ENCODE measurements at places on chromosomes 7 and 10.
A peak's percentile ranks its signal among the peaks of the same experiment; 100 is the strongest.

- DNase-seq, result no peak
Measured at GRCh38 chr10:92712016-92712889, 22.5 kb downstream of the HHEX start.

DNA sequence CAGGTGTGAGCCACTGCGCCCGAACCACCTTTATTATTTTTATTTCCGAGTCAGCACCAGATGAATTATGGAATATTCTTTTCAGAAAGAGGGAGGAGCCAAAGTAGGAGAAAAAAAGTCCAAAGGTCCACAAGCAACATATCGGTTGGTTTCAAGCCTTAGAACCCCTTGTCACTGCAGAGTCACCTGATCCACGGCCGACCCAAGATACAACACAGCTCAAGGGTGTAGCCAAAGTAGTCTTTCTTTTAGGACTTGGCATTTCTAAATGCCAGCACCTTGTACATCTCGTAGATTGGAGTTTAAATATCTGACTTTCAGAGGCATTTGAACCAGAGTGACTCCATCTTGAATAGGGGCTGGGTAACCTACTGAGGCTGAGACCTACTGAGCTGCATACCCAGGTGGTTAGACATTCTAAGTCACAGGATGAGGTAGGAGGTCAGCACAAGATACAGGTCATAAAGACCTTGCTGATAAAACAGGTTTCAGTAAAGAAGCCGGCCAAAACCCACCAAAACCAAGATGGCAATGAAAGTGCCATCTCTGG, 113.9 kb upstream of the ANLN start:
- DNase-seq, result no peak

- no peak for DNase-seq
Measured at GRCh38 chr10:68082872-68083271, 7.8 kb upstream of the HERC4 start.

- DNase-seq, result no peak
Measured at GRCh38 chr10:118307220-118307619, 34.9 kb downstream of the FAM204A start.

GRCh38 chr7:30201921-30202320, 67.1 kb downstream of the MTURN start:
- no peak for DNase-seq

DNA sequence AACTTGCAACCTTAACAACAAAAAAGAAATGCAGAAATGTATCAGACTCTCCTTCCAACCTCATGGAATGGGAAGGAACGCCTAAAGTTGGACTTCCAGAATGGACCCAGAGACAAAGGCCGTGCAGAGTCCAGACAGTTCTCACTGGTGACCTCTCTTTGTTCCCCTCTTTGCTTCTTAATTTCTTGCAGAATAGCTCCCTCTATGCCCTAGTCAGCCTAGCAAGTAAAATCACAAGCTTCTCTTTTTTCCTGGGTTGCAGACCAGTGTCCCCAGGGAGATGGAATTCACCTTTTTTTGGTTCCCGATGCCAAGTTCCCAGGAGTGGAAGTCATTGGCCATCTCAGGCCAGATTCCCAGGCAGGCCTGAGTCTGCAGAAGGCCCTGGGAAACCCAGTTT, 278.0 kb downstream of the CCSER2 start:
- DNase-seq, result no peak

DNA sequence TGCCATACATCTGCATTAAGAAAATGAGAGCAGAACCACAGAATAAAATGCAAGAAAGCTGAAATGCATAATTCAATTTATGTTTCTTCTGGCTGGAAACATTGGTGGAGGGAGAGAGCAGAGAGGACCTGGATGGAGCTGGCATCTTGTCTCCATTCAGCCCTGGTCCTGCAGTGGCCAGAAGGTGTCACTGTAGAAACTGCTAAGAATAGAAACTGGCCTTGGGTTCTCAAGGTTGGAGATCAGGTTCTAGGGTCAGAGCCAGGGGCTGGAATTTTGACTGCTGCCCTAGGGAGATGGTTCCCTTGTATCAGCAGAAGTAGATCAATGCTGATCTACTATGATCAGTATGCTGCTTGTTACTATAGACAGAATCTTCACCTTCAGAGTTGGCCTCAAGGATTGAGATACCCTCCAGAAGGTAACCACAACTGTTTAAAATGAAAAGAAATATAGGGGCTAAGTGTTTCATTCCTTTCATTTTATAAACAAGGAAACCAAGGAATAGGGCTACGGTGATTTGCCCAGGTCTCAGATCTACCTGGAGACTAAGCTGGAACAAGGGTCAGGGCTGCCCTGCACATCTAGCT, 13.1 kb downstream of the TAS2R41 start:
- peak; percentile 8 for DNase-seq

DNA sequence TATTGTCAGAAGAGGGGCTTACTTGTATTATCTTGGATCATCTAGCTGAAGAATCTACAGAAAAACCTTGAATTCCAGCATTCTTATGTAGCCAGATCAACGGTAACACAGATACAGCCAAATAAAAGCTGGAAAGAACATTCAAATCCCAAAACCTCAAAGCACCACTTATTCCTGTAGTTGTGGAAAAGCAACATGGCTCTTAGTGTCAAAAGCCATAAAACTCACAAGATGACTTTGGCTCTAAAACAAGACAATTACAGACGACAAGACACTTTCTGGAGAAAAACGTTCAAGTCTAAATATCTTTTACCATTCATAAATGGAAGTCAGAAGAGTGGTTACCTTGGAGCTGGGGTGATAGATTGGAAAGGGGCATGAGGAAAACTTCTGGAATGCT, 173.0 kb downstream of the HERPUD2 start:
- no peak for DNase-seq

DNA sequence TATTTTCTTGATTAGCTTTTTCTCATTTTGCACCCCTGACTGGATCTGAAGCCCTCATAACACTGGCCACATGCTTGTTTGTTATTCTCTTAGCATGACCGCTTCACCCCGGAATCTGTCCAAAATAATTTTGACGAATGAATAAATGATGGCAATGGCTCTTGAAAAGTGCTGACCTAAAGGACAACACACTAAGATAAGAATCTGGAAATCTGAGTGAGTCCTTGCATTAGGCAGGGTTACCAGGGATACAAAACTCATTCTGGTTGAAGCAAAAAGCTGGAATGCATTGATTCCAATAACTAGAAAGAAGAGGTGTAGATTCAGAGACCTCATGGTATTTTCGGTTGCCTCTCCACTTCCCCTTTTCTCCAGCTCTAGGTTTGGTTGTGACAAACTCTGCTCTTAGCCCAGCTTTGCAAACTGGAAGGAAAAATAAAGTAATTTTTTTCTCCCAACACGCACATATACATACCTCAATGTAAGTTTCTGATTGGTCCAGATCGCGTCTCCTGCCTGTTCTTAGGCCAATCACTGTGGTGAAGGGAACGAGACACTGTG, 157.4 kb downstream of the SKIDA1 start:
- DNase-seq, result no peak

- peak; percentile 39 for DNase-seq
Measured at GRCh38 chr10:31322647-31323046, 3.6 kb downstream of the ZEB1 start.

GRCh38 chr10:5665373-5666007, 905 bp downstream of the ASB13 start:
- DNase-seq, result no peak

DNA sequence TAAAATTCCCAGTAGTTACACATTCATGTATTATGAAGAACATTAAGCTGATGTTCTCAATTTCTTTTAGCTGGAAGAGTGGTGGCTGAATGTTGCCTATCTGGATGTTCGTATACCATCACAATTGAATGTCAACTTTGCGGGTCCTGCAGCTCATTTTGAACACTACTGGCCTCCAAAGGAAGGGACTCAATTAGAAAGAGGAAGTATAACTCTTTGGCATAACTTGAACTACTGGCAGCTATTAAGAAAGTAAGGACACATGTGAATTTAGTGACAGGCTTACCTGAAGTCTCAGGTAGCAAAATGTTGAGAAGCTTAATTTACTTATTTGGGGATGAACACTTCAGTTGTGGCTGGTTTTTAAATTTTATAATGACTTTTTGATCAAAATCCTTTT, 15.9 kb downstream of the CROT start:
- DNase-seq, result no peak

DNA sequence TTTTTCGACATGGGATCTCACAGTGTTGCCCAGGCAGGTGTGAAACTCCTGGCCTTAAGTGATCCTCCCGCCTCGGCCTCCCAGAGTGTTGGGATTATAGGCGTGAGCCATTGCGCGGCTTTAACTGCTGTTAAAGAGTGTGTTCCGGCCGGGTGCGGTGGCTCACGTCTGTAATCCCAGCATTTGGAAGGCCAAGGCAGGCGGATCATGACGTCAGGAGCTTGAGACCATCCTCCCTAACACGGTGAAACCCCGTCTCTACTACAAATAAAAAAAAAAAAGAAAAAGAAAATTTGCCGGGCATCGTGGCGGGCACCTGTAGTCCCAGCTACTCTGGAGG, 1.1 kb downstream of the RABGEF1 start:
- no peak for DNase-seq

DNA sequence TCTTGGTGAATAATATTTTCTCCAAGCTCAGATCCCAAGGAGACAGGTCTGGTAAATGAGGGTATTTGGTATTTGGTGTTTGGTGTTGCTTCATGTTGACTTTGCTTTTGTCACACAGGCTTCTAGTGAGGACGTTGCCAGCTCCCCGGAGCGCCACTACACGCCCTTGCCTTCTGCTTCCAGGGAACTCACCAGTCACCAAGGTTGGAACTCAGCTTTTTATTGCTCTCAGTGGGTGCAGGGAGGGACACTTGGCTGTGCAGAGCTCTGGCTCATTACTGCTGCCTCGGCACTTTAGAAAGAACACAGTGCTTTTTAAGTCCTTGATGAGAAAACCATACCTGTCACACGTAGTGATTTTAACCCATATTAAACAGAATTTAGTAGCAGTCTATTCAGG, 892.9 kb downstream of the LRMDA start:
- no peak for DNase-seq

DNA sequence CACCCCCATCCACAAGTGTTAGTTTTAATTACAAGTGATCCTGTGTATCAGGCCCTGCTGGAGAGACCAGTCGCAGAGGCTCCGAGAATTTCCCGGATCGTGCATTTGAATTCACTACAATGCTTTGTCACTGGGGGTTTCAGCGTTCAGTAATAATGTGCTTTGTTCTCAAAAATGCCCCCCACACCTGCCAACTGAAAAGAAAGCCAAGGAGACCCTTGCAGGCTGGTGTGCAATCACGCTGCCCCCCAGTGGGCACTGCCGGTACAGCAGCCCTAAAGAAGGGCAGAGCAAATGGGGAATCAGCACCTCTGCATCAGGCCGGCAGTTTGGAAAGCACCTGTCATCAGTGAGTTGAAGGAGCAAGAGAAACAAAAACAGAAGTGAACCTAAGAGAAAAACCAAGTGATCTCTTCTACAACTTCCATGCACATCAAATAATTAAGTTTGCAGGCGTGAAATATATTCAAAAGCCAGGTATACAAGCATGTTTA, 177.6 kb downstream of the PARD3 start:
- peak; percentile 59 for DNase-seq

DNA sequence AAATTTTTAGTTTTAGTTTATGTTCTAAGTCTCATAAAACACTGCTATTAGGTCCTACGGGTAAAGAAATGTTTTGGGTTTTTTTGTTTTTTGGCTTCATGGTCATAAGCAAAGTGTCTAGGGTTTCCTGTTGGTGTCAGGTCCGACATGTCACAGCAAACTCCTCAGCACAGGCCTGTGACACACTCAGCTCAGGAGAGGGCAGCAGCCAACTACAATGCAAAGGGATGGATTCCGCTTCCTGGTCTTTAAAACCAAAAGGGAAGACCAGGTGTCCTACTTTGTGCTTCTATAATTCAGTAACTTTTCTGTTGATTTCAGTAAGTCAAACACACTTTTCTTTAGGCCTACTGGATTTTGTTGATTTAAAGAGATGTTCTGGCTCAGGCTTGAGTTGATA, 83.8 kb upstream of the MACROH2A2 start:
- no peak for DNase-seq

GRCh38 chr7:84848219-84848973, 338.5 kb downstream of the SEMA3D start:
- no peak for DNase-seq
